ENCODE measurements at places on chromosomes 12 and 14.

- peak; percentile 16 for DNase-seq
These were observed 80.6 kb upstream of the TMEM233 start for GRCh38 chr12:119512772-119513497.

DNA sequence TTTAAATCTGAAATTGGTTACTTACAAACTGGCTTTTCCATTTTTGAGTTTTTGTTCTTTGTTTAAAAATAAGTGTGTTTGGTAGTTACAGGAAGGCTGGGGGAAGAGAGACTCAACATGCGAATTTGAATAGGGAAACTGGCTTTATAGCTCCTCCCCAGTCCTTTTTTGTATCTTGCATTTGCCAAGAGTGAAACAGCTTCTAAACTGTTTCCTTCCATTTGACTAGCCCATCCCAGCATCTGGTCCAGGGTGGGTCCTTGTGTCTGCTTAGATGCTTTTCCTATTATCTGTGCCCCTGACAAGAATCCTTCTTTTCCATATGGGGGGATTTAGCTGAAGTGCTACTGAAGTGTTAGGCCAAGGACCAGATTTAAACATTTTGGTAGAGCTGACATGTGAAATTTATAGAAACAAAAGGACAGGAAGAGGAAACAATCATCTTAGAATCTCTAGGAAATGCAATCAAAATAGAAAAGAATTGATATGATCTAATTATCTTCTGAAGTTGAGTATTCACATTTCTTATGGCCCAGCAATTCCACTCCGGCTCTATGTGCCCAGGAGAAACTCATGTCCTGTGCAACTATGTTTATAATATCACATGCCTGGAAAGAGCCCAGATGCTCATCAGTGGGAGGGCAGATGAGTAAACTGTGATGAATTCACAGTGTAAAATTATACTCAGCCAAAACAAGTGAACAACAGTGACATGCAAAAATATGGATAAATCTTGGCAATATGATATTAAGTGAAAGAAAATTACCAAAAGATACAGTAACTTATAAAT, 7.4 kb downstream of the SMOC1 start:
- no peak for DNase-seq

GRCh38 chr12:9648701-9649531, 20.6 kb upstream of the CLEC2D start:
- no peak for DNase-seq

DNA sequence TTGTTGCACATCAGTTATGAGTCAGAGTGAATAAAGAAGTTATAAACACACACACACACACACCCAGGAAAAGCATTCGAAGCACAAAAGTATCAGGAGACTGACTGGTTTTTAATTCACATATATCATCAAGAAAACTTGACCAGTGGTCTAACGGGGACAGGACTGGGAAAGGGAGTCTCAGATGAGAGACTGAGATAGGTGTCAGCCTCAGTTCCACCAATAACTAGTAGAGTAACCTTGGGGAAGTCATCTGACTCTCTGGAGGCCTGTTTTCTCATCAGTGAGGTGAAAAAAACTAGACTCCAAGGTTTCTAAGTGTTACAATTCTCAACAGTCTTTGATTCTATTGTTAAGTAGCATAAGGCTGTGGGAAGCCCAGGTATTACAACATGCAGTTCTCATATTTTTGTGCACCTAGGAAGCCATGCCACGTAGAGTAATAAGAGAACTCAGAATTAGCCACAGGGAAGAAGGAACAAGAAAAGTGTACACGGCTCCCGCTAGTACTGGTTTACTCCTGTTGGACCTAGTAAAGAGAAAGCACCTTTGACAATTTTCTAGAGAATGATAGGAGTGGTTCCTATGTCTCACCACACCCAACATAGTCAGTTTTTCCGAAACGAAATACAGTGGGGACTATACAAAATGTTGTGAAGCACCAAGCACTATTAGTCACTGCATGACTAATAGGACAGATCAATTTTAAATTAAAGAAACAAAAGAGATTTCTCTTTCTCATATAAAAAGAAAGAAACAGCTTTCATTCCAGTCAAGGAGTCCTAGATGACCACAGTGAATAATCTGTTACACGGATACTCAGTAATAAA, 5.0 kb downstream of the PPTC7 start:
- DNase-seq = peak; percentile 75

GRCh38 chr14:100093319-100093718, 28.1 kb downstream of the EVL start:
- DNase-seq = no peak

- DNase-seq = no peak
These were observed 110.5 kb downstream of the ERGIC2 start for GRCh38 chr12:29270446-29270845.

- no peak for DNase-seq
These were observed 22.5 kb downstream of the E2F7 start for GRCh38 chr12:77042833-77043232.

DNA sequence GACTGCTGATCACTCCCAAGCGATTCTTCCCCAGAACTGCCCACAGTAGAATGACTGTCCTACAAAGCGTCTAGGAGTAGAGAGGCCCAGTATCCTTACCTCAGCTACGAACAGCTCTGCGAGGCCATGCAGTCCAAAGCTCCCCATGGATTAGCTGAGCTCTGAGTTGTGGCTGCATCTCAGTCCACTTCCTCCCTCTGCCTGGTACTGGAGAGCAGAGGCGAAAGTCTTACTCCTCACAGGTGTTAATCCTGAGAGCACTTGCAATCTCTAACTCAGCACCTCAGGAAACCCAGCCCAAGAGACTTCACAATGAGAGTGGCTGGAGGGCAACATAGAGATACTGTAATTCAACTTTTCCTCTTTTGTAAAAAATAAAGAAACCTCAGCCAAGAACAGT, 493.1 kb downstream of the BCAT1 start:
- DNase-seq = no peak

GRCh38 chr14:29645117-29645516, 282.5 kb downstream of the PRKD1 start:
- no peak for DNase-seq

- DNase-seq = no peak
These were observed 490.9 kb upstream of the TBX3 start for GRCh38 chr12:115174920-115175319.

GRCh38 chr14:86574051-86574777, 1044.3 kb downstream of the FLRT2 start:
- DNase-seq = no peak

GRCh38 chr12:3155702-3156370, 78.7 kb downstream of the TSPAN9 start:
- DNase-seq = no peak

DNA sequence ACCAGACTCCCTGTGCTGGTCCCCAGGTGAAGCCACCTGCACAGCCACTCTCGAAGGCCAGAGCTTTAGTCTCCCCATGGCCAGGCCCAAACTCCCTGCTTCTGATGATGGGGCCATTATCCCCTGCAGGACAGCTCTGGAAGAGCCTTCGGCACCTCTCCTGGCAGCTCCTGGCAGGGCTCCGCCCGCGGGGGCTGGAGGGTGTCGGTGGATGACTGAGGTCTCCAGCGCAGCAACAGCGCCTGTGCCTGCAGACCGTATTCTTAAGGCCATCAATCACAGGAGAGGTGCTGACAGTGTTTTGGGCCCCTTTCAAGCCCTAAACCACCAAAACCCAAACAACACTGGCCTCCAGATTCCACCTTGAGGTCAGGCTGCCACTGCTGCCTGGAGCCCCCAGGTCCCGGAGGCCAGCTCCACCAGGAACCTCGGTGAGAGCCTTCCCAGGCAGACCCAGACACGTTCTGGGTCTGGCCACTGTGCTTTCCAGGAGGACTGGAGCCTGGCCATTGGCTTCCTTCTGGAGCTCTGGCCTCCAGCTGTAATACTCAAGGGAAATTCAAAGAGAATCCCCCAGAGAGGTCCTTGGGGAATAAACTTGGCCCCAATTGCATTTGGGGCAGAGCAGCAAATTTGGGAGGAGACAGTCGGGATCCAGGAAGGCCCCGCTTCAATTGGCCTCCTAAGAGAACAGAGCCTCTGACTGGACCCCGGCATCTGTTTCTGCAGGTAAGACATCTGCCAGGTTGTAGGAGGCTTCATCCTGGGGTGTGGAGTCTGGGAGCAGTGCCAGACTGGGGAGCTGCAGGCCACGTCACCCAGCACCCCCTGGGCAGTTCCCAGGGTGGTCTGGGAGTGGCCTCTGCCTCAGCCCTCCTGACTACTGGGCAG, 210.6 kb upstream of the RTL1 start:
- no peak for DNase-seq

GRCh38 chr14:86858031-86858430, 1135.0 kb downstream of the GALC start:
- DNase-seq = no peak

DNA sequence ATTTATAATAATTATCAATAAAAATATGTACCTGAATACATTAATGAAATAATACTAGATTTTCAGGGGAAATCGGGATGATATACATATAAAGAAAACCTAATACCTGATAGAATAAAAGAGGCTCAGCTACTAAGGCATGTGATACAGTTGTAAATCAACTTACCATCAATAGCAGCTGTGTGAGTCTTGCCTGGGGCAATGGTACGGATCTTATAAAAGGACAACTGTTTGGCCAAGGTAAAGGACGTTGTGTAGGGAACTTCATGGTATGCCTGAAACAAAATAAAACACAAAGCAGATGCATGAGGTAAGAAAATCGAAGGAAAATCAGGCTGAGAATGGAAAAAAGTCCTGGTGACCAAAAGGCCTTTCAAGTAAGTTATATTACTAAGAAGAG, 25.4 kb downstream of the NEK9 start:
- no peak for DNase-seq

- peak; percentile 19 for DNase-seq
These were observed 30.0 kb downstream of the CEP83 start for GRCh38 chr12:94429633-94430032.

GRCh38 chr12:117367006-117367638, 5.7 kb upstream of the NOS1 start:
- peak; percentile 63 for DNase-seq

DNA sequence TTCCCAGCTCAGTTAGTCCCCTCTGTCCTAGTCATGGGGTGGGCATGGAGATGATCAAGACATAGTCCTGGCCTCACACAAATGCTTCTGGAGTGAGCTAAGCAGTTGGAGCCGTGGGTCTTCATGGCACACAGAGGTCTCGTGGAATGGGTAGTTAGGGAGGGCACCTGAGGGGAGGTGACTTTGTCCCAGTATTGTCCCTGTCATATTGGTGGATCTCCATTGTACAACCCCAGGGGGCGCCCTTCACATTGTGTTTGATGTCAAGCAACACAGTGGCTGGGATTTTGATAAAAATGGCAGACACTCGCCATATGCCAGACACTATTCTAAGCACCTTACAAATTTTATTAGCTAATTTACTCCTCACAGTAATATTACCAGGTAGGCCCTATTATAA, 175.4 kb upstream of the LHX5 start:
- DNase-seq = peak; percentile 48

GRCh38 chr12:105822131-105823105, 316.3 kb downstream of the NUAK1 start:
- DNase-seq = no peak

DNA sequence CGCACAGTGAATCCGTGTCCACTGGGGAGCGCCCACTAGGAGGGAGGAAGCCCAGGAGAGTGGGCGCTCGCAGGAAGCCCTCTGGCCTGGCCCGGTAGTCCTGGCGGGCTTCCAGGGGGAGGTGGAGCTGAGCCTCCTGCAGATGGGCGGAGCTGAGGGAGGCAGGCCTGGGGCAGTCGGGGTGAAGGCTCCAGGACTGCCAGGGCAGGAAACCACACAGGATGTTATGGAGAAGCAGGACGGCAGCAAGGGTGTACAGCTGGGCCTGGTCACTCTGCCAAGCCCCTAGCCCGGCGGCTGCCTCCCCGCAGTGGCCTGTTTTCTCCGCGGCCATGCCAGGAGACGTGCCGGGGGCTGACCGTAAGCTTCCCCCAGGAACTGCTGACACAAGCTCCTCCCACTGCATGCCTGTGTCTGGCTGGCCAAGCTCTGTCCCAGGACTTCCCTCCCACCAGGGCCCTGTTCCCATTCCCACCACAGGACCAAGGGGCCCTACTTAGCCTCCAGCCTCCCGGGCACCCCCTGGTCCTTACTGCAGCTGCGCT, 143.4 kb upstream of the C14orf180 start:
- DNase-seq = peak; percentile 26

- no peak for DNase-seq
These were observed 85.3 kb downstream of the DAAM1 start for GRCh38 chr14:59273737-59274136.

GRCh38 chr12:63206909-63207308, 55.9 kb upstream of the AVPR1A start:
- DNase-seq = no peak

DNA sequence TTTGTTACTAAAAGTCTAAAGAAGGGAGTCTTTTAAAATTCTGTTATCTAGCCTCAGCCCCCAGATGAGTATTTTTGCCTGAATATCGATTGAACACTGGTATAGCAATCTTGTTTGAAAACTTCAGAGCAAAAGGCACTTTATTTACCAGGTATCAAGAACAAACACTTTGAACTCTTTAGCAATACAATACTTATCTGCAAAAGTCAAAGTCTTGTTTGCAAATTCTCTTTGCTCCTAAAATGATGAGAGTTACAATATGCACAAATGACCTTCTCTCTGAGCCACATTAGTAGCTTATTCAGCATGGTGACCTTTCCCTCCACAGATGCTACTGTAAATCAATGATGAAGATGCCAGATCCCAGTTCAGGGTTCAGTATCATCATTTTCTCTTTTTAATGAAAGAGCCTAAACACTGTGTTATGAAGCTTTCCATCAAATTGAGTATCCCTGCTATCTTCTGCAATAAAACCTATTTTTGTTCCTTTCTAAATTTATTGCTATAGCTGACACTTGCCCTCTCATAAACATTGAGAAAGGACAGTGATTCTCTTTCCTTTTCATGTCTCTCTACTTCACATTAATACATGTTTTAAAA, 752.7 kb upstream of the MGAT4C start:
- no peak for DNase-seq

DNA sequence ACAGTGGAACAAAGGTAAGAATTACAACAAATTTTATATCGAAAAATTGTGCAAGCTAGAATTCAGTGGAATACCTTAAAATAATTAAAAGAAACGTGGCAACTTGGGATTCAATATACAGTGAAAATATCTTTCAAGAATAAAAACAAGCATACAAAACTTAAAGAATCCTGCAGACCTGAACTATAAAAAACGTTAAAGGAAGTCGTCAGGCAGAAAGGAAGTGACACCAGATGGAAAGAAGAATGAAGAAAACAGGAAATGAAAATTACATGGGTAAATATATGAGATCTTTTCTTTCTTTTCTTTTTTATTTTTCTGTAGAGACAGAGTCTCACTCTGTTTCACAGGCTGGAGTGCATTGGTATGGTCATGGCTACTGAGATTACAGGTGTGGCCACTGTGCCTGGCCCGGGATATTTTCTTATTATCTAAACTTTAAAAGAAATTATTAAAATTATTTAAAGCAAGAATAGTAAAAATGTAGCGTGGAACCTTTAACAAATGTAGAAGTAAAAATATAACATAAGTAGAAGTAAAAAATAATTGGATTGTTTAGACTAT, 4.7 kb downstream of the MGP start:
- DNase-seq = no peak

- no peak for DNase-seq
These were observed 448.1 kb upstream of the DCN start for GRCh38 chr12:91630596-91631293.

DNA sequence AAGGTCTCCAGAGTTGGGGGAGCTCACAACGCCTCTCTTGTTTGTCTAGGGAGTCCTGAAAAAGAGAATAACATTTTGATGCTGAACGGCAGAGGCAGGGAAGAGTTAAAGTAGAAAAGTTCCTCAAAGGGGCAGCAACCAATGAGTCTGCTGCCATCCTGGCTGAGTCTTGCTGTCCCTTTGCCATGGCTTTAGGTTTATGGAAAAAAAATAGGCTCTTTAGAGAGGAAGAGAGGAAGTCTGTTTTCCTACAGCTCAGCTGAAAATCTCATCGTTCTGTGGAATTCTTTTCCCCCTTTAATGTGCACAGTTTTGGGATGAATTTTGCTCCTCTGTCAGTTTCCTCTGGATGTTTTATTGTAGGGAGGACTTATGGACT, 314.8 kb upstream of the TBX3 start:
- no peak for DNase-seq

Measured in hematopoietic multipotent progenitor cell treated with erythropoietin and hydrocortisone succinate and interleukin-3 and kit ligand, for 8 days (in vitro differentiated cells).